ENCODE measurements at places on chromosomes 2 and 18. TPM values are rescaled to one million over a fixed set of nuclear protein-coding genes. Genes with fewer than 3 reads are reported as not detected.

DNA sequence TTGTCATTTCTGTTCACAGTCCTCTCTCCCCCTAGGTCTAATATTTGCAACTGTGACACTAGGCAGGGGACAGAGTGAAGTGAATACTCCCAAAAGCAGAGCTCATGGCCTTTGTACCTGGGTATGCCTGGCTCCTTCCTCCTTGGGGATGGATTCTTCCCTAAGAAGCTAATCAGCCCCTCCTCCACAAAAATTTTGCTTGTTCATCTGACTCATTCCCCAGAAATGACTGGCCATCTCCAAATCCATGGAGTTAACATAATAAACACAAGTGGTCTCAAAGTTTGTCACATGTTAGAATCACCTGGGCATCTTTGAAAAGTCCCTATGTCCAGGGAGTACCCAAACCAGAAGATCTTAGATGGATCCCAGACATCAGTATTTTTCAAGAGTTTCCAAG is 65.3 kb downstream of the SUCLG1 start:
- no peaks in the 10 kb centered on the region for H3K4me1 ChIP-seq
- H3K27me3 ChIP-seq, result no peaks in the 10 kb centered on the region
- H3K36me3 ChIP-seq, result no peaks in the 10 kb centered on the region
- H3K27ac ChIP-seq, result no peak overlapping the region

DNA sequence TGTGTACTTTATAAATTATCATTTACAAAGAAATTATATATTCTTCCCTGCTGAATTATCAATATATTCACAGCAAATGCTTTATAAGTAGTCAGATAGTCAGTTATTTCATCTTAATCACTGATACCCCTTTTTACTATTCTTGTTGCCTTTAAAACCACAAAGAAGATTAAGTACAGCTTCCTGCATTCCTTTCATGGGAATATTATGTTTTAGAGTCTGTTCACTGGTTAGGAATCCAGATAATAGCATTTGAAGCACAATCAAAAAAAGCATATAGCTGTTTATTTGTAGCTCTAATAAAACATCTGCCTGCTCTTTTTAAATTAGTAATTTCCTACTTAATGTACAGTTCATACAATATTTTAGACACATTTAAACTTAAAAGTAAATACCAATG is 508.9 kb downstream of the FBXO15 start:
- H3K27ac ChIP-seq, result no peak overlapping the region
- no peaks in the 10 kb centered on the region for H3K36me3 ChIP-seq
- no peak overlapping the region for H3K4me3 ChIP-seq

Gene DYNAP
- total RNA-seq, result not detected

Gene AQP4
- total RNA-seq, result 61.7 TPM

Gene COLEC11
- 13.5 TPM for total RNA-seq

DNA sequence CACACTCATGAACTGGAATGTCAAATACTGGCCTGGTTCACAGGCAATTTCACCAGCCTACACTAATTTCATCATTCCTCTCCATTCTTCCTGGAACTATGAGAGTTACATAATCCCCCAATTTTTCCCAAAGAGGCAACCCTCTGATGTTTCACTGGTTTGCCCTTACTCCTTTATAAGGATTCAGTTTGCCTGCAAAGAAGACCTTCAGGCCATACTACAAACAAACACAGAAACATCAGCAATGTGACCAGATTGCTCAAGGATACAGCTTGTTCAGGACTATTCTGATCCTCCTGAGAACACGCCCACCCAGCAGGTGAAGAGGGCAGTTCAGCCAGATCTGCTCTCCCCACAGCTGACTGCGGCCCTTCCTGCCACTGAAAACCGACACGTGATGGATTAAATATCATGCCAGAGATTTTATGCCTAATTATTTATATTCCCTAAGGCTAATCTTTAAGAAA is 215.5 kb downstream of the ETAA1 start:
- no peak for DNase-seq
- H3K4me3 ChIP-seq, result no peak overlapping the region
- H3K4me1 ChIP-seq, result no peaks in the 10 kb centered on the region
- no peaks in the 10 kb centered on the region for H3K36me3 ChIP-seq

DNA sequence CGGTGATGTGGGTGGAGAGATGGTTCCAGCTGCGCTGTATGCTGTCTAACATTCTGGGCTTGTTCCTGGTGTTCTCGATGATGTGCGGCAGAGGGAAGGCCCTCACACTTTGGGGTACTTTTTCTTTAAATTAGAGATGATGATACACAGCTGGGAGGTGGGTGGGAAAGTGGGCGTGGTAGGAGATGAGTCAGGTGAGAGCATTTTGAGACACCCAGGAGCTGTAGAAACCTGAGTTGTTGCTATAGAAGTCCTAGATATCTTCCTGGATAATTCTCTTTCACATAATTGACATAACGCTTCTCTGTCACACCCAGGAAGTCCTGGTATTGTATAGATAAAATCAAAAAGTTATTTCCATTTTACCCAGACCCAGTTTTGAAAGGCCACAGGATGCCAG is 103.8 kb upstream of the ALKAL2 start:
- H3K27me3 ChIP-seq, result no peaks in the 10 kb centered on the region
- H3K4me1 ChIP-seq, result no peaks in the 10 kb centered on the region
- H3K27ac ChIP-seq, result no peak overlapping the region

- H3K4me1 ChIP-seq, result no peaks in the 10 kb centered on the region
- no peak overlapping the region for H3K27ac ChIP-seq
- H3K36me3 ChIP-seq, result no peaks in the 10 kb centered on the region
- no peaks in the 10 kb centered on the region for H3K27me3 ChIP-seq
- H3K4me3 ChIP-seq, result no peak overlapping the region
Observed at GRCh38 chr2:149740490-149740889, 152.9 kb upstream of the MMADHC start.

- no peaks in the 10 kb centered on the region for H3K4me1 ChIP-seq
- no peak overlapping the region for H3K27ac ChIP-seq
- H3K4me3 ChIP-seq, result no peak overlapping the region
- no peak for DNase-seq
- H3K36me3 ChIP-seq, result no peaks in the 10 kb centered on the region
Observed at GRCh38 chr2:149816756-149817551, 229.4 kb upstream of the MMADHC start.

Gene CNPPD1
- total RNA-seq, result 56.0 TPM

DNA sequence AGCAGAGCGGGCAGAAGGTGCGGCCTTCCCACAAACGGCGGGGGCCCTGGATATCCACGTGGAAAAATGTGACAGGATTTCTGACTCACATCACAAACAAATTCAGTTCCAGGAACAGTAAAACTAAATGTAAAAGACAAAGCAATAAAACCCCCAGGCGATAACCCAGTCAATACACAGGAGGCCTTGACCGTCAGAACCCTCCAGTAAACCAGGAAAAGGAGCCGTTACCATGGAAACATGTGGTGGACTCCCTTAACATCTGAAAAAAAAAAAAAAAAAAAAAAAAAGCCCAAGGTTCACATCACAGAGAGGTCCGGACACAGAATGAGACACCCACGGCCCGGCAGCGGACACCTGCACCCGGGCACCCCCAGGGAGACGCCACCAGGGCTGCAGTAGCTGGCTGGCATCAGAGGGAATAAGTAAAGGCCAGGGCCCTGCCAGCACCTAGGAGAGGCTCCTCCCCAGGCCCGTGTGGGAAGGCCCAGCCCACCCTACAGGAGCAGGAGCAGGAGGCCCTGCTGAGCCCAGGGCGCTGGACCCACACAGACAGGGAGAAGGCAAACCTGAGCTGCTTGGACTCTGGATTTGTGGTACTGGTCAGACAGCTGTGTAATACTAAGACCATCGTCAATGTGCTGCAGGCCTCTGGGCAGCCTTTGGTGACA is 83.7 kb downstream of the TMEM18 start:
- no peak overlapping the region for H3K4me3 ChIP-seq
- peaks cover 7% of the 10 kb centered on the region for H3K4me1 ChIP-seq
- DNase-seq, result no peak
- H3K36me3 ChIP-seq, result no peaks in the 10 kb centered on the region

DNA sequence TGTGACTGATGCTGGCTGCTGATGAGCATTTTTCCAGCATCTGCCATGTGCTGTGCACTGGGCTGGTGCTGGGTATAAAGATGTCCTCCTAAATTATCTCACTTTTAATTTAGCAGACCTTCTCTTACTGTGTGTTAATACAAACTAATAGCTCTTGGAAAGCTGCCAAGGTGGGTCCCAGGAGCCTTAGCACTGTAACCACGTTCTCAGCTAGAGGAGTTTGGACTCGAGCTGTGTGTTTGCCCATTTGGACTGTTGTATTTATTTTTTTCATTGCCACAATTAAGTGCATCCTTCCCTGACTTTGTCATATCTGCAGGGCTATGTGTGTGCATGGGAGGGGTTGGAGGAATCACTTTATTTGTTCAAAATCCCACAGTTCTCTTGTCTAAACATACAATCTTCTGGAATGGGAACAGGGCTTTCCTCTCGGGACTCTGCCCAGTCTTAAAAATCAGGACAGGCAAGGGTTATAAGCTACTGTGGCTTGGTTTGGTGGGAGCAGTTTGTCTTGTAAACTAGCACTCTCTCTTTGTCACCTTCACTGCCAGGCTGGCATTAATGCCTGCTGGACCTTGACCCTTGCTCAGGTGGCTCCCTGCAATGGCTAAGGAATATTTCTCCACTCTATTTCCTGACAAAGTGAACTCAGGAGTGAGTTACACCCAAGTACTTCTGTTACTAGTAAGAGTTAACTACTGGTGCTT is 129.7 kb upstream of the MGAT5 start:
- H3K36me3 ChIP-seq, result no peaks in the 10 kb centered on the region
- H3K4me3 ChIP-seq, result no peak overlapping the region
- no peak for DNase-seq
- peaks cover 54% of the 10 kb centered on the region for H3K4me1 ChIP-seq

DNA sequence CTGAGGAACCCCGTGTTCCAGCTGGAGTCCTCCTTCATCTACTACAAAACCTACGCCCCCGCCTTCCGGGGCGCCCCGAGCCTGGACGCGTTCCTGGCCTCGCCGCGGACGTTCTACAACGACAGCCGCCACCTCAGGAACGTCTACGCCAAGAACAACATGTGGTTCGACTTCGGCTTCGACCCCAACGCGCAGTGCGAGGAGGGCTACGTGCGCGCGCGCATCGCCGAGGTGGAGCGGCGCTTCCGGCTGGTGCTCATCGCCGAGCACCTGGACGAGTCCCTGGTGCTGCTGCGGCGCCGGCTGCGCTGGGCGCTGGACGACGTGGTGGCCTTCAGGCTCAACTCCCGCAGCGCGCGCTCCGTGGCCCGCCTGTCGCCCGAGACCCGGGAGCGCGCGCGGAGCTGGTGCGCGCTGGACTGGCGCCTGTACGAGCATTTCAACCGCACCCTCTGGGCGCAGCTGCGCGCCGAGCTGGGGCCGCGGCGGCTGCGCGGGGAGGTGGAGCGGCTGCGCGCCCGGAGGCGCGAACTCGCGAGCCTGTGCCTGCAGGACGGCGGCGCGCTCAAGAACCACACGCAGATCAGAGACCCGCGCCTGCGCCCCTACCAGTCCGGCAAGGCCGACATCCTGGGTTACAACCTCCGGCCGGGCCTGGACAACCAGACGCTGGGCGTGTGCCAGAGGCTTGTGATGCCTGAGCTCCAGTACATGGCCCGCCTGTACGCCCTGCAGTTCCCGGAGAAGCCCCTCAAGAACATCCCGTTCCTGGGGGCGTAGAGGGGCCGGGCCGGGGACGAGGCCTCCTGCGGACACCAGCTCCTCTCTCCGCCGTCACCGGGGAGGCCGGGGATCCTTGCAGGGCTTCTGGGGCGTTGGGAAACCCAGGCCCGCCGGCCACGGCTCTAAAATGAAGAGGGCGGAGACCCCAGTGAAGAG is 5.3 kb upstream of the NEU4 start:
- H3K4me3 ChIP-seq, result no peak overlapping the region
- peaks cover 15% of the 10 kb centered on the region for H3K4me1 ChIP-seq

- H3K27me3 ChIP-seq, result no peaks in the 10 kb centered on the region
- DNase-seq, result no peak
- peak overlapping the region; percentile 62 for H3K27ac ChIP-seq
- peaks cover 15% of the 10 kb centered on the region for H3K4me1 ChIP-seq
- no peaks in the 10 kb centered on the region for H3K36me3 ChIP-seq
- H3K4me3 ChIP-seq, result no peak overlapping the region
Observed at GRCh38 chr2:80126596-80127189, 177.9 kb downstream of the LRRTM1 start.

GRCh38 chr2:23574919-23575654 is 190.1 kb downstream of the KLHL29 start:
- H3K4me3 ChIP-seq, result no peak overlapping the region
- no peak overlapping the region for H3K27ac ChIP-seq
- no peaks in the 10 kb centered on the region for H3K36me3 ChIP-seq
- no peaks in the 10 kb centered on the region for H3K4me1 ChIP-seq
- no peaks in the 10 kb centered on the region for H3K27me3 ChIP-seq
- no peak for DNase-seq

Gene TDRD15
- total RNA-seq, result 0.45 TPM

DNA sequence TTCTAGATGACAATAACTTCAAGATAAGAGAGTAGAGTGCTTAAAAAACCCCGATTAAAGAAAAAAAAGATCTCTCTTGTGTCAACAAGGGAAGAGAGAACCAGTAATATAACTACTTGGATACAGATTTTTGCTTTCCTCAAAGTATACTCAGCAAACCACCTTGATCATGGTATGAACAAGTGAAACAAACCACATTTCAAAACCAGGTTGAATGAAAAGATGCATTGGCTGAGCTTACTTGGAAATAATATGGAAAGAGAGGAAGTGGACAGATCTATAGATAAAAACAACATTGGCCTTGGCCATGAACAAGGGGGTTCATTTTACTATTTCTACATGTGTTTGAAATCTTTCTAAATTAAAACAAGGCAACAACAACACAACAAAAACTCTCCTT is 50.1 kb downstream of the ATP8B1 start:
- H3K27ac ChIP-seq, result no peak overlapping the region
- H3K4me3 ChIP-seq, result no peak overlapping the region
- H3K27me3 ChIP-seq, result no peaks in the 10 kb centered on the region

DNA sequence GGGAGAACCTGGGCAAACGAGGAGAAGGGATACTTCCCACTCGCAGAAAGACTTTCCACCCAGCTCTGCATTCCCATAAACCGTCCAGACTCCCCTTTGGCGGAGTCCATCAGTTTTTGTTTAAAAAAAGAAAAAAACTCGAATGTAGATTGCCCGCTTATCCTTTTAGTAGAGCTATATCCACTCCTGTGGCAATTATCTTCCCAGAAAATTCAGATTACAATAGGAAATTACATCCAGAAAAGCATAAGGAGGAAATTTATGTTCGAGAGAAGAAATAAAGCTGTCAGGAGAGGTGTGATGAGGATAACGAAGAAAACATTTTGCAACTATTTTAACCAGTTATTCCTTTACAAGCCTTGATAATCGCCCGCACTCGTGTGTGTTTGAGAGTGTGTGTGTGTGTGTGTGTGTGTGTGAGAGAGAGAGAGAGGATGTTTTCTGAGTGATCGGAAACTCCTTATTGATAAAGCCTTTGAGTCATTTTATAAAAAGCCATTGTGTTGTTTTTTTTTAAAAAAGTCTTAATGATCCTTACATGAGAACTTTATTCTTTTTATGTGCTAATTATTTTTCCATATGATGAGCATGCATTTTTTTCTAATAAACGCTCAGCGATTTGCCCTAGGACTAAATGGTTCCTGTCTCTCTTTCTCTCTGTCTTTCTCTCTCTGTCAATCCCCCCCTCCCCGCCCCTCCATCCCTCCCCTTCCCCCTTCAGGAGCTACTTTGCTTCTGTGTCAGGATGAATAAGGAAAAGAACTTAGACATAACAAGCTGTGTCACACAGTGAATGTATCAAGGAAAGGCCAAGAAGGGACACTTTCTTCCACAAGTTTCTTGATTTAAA is 1.1 kb upstream of the PPP3R1 start:
- DNase-seq, result no peak
- H3K27me3 ChIP-seq, result no peaks in the 10 kb centered on the region
- H3K27ac ChIP-seq, result peak overlapping the region; percentile 95
- no peaks in the 10 kb centered on the region for H3K36me3 ChIP-seq
- H3K4me1 ChIP-seq, result peaks cover 17% of the 10 kb centered on the region

GRCh38 chr2:79758042-79758441 is 245.2 kb downstream of the CTNNA2 start:
- no peak overlapping the region for H3K27ac ChIP-seq
- H3K4me1 ChIP-seq, result no peaks in the 10 kb centered on the region
- DNase-seq, result no peak
- no peak overlapping the region for H3K4me3 ChIP-seq
- no peaks in the 10 kb centered on the region for H3K27me3 ChIP-seq
